ELF-1 (cell line): ENCODE measurements at places on chromosomes 1 and 21.

DNA sequence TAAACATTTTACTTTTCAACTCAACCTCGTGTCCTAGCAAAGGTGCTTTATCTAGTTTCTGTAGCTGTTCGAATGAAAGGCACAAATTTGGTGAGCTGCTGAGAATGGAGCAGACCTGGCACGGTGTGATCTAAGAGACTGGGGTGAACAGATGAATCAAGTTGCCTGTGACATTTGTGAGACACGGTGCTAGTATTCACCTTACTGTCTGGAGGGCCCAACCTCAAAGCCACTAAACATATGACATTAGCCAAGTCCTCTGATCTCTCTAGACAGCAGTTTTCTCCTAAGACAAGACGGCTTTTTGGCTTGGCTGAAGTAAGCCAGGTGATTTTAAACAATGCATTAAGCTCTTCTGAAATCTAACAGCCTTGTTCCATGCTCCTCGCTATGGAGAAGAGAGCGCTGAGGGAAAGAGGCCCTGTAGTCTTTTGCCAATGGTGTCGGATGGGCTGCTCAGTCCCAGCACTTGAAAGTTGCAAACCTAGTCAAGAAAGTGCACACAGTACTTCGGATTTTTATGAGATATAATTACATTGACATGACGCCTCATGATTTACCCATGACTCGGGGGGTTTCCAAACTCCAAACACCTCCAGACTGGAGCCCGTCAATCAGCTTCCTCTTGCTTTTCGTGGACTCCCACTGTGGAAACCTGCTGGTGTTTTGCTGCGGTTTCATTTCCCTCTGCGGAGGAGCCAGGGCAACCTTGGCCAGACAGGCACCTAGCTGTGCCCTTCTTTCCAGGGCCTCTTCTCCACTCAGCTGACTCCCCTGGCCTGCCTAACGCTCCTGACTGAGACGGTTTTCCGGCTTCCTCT lies 794 bp upstream of the TOR3A start:
- DNase-seq: no peak

DNA sequence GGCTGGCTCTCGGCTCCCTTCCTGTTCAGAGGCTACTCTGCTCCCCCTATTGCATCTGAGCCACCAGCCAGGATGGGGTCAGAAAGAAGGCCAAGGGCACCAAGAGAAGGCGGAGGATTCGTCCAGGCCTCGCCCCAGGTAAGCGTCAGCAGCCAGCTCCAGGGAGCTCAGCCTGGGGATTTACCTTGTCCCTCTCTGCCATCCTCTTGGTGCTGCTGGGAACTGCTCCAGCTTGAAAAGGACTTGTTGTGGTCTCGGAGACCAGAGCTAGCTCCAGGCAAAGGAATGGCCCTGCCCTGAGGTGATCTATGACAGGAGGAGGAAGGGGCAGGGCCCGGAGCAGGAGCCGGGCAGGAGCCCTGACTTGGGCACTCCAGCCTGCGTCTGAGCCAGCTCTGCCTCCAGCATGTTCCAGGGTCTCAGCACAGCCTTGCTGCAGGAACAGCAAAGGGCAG lies 113.7 kb upstream of the IFFO2 start:
- DNase-seq: peak; percentile 61

DNA sequence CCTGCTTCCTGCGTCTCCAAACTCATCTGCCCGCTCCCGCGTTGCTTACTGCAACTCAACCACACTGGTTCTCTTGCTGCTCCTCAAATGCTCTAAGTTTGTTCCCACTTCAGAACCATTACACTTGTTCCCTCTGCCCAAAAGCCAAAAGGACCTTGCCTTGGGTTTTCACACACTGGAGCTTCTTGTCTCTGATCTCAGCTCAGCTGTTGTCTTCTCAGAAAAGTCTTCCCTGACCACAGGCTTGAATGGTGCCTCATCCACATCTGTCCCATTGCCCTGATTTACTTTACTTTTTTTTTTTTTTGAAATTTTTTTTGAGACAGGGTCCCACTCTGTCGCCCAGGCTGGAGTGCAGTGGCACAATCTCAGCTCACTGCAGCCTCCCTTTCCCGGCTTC lies 44.3 kb upstream of the SYT14 start:
- no peak for DNase-seq

GRCh38 chr1:169511316-169512005 lies 25.7 kb upstream of the SLC19A2 start:
- no peak for DNase-seq

DNA sequence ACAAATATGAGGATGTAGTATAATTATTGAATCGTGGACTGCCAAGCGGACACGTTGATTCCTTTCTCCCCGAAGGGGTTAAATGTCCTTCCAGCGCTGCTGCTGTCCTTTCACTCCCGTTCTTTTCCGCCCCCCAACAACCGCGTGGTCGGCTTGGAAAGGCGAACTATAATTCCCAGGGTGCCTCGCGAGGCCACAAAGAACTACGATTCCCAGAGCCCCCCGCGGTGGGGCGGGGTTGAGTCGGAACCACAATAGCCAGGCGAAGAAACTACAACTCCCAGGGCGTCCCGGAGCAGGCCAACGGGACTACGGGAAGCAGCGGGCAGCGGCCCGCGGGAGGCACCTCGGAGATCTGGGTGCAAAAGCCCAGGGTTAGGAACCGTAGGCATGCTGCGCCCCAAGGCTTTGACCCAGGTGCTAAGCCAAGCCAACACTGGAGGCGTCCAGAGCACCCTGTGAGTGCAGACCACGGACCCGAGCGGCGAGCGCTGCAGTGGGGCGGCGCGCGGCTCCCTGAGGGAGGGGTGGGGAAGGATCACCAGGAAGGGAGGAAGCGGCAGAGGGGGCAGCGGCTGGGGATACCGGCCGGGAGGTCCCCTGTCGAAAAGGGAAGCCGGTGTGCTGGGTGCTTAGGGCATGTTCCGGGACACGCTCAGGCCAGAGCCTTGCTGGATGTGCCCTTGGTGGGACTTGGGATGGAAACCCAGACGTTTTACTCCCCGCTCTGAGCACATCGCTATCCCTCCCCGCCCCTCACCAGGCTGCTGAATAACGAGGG lies at the start of gene LAMTOR2:
TSS of gene LAMTOR2 (plus strand) at position 283 of the 781 bp plus-strand sequence. CDS start at position 391, 108 bp downstream.
- peak; percentile 99 for DNase-seq

DNA sequence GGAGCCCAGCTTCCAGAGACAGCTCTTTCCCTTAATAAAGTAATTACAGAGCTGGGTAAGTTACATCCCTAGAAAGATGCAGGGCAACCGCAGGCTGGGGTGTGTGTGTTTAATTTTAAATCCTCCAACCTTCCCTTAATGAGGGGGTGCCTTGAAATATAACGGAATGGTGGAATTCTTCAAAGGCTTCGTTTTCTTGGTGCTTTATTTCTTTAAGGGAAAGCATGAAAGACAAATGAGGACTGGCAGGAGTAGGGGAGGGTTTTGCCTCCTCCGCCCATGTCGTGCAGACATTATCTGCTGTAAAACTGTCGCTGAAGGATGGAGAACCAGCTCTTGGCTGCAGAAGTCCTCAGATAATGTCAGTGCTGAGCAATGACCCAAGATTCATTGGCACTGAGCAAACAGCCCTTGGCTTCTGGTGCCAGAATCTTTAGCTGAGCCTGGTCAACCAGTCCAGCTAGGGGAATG lies 15.5 kb downstream of the SLC6A17 start:
- DNase-seq: no peak

GRCh38 chr1:221644145-221644448 lies 97.8 kb downstream of the DUSP10 start:
- no peak for DNase-seq

GRCh38 chr1:45037456-45037855 lies 25.4 kb downstream of the UROD start:
- DNase-seq: no peak

GRCh38 chr1:14800014-14800413 lies 201.5 kb downstream of the KAZN start:
- DNase-seq: no peak

DNA sequence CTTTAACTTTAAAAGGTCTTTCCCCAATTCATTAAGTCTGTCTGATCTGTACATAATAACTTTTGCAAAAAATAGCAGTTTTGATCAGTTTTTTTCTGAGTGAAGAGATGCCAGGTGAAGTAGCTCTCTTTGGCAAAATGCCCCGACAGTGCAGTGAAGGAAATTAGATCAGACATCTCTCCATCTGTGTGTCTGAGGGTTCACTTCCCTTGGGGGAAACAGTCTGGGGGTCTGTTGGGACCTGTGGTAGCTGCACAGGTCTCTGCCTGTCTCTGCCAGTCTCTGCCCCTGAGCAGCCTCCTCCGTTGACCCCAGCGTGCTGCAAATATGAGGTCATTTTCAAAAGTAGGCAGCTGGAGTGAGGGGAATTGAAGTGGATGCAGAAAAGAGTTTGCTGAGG lies 54.5 kb downstream of the TBCE start:
- no peak for DNase-seq

GRCh38 chr1:16286122-16286521 lies 49.1 kb upstream of the CPLANE2 start:
- DNase-seq: no peak

GRCh38 chr1:89809556-89809955 lies 11.3 kb upstream of the LRRC8D start:
- no peak for DNase-seq

GRCh38 chr1:175822580-175822979 lies 79.2 kb upstream of the TNR start:
- DNase-seq: no peak

DNA sequence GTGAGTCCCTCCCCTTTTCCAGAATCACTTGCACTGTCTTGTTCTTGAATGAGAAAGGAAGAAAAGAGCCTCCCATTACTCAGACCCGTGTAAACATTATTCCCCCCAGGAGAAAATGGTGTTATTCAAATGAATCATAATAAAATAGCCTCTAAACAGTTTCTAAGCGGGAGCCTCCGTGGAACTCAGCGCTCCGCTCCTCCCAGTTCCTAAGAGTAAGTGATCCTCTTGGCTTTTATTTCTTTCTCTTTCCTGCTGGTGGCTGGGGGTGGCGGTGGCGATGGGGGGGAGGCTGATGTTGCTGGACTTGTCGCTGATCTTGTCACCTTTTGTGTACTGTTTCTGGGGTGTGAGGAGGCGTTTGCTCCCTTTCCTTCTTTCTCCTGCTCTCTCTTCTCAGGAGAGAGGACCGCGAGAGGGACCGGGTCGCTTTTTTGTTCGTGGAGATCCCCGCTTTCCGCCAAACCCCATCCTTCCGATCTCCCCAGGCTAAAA lies 781 bp downstream of the PROX1 start:
- peak; percentile 46 for DNase-seq

- DNase-seq: peak; percentile 87
These were observed 21.8 kb downstream of the SLC27A3 start for GRCh38 chr1:153796786-153797659.

- DNase-seq: peak; percentile 92
These were observed 81.7 kb upstream of the ZNF648 start for GRCh38 chr1:182143154-182143657.

GRCh38 chr1:180266275-180267210 lies 36.5 kb downstream of the LHX4 start:
- DNase-seq: no peak

DNA sequence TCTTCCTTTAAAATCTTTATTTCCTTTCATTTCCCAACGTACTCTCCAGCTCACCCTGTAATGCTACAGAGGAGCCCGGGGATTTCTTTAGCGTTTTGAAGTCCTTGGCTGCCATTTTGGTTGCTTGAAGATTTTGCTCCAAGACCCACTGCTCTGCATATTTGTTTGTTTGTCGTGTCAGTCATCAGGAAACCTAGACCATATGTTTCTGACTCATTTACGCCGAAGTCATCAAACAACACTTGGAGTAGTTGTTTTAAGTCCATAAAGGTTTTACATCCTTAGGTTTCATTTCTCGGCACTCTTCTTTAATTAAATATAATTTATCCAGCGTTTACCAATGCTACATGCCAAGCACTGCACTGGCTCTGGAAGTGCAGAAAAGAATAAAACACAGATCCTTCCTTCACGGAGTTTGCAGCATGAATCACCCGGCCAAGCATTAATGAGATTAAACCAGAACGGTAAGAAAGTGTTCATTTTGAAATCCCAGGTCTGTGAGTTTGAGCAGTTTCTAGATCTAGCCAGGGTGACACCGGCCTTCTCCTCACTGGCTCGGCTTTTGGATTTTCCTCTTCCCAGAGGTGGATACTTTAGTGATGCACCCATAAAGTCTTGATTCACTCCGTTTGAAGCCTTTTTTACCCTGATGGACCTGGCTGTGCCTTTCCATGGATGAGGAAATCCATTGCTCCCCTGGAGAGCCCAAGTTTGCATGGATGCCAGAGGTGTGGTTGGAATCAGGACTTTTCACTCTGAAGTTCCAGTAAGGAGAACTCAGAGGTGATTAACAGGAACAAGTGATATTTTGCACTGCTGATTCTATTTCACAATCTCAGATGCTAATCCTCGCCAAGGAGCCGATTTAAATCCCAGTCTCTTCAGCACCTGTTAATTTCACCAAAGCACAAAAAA lies 109.3 kb downstream of the KAZN start:
- DNase-seq: no peak

GRCh38 chr1:154186852-154187501 lies 4.9 kb downstream of the TPM3 start:
- no peak for DNase-seq

DNA sequence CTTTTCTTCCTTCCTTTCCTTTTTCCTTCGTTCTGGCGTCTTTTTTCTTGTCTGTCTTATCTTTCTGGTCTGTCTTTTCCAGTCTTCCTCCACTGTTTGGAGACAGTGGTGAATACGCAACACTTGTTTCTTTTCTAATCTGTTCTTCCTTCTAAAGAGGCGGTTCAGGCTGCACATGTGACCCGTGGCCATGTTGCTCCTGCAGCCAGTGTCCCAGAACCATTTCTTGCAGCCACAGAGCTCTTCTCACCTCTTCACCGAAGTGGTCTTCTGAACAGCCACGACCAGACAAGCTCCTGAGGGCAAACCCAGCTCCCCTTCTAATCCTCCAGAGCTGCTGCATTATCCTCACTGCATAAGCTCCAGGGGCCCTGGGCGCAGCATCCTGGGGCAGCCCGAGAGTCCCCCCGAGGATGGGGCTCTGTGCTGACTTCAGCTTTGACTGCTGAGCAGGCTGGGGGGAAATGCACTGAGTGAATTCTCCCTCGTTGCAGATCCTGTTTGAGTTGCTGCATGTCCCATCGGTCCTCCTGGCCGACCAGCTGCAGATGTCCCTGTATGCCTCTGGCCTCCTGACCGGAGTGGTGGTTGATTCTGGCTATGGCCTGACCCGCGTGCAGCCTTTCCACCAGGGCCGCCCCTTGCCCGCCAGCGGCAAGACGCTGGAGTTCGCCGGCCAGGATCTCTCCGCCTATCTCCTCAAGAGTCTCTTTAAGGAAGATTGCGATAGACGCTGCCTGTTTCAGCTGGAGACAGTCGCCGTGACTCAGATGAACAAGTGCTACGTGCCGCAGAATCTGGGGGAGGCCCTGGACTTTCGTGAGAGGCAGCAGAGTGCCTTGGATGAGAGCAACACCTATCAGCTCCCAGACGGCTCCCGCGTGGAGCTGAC lies 70.4 kb downstream of the ACTL8 start:
- no peak for DNase-seq

- no peak for DNase-seq
These were observed 25.0 kb downstream of the PTPN22 start for GRCh38 chr1:113846391-113847035.

- DNase-seq: no peak
These were observed 148.6 kb downstream of the ST6GALNAC5 start for GRCh38 chr1:77015748-77016341.

DNA sequence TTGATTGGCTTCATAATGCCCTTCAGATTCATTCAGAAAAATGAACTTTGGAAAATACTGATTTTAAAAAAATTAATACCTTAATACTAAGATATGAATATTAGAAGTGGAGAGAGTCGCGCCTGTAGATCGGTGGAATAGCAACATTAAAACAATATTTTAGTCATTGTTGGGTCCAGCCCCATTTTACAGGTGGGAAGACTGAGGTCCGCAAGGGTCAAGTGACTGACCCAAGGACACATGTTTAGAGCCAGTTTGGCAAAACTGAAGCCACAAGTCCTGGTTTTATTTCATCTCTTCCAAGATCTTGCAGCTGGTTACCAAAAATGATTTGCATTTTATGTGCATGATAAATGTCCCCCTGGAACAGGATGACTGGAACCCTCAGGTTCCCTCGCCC lies 113.6 kb upstream of the TMEM51 start:
- no peak for DNase-seq
